Stimulated activated naive CD4-positive, alpha-beta T cell (primary cell): ENCODE measurements at places on chromosomes 16 and 17.

GRCh38 chr16:389352-389751 is 7.6 kb upstream of the PGAP6 start:
- DNase-seq, result no peak

- DNase-seq, result no peak
Observed at GRCh38 chr17:58232707-58233156, 5.7 kb upstream of the LPO start.

- no peak for DNase-seq
Observed at GRCh38 chr16:82580298-82580890, 46.4 kb upstream of the CDH13 start.

- no peak for DNase-seq
Observed at GRCh38 chr16:82585675-82586074, 41.1 kb upstream of the CDH13 start.

- peak; percentile 68 for DNase-seq
Observed at GRCh38 chr17:34637548-34638525, 58.5 kb downstream of the TMEM132E start.

GRCh38 chr16:5738586-5738985 is 641.0 kb upstream of the EEF2KMT start:
- no peak for DNase-seq

- no peak for DNase-seq
Observed at GRCh38 chr16:5706211-5706610, 608.6 kb upstream of the EEF2KMT start.

DNA sequence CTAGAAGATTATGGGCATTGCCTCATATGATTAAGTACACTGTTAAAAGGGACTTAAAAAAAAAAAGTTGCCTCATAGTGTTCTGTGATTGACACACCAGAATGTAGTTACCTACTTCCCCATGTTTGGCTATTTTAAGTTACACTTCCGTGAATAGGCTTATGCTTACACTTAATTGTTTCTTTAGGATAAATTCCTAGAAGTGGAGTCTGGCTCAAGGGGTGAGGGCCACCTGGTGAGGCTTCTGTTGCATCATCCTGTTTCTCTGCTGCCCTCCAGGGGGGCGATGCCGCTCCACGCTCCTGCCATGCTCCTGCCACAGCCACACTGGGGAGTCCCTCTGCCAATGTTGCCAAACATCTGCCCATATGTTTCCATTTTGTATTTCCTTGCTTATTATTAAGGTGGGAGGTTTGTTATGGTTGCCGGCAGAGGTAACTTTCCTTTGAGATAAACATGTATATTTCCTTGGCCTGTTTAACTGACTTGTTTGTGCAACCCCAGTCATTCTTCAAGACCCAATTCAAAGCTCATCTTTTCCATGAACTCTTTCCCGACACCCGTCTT is 73.1 kb downstream of the KSR1 start:
- DNase-seq, result no peak

GRCh38 chr17:535198-535597 is 179.4 kb downstream of the VPS53 start:
- no peak for DNase-seq

DNA sequence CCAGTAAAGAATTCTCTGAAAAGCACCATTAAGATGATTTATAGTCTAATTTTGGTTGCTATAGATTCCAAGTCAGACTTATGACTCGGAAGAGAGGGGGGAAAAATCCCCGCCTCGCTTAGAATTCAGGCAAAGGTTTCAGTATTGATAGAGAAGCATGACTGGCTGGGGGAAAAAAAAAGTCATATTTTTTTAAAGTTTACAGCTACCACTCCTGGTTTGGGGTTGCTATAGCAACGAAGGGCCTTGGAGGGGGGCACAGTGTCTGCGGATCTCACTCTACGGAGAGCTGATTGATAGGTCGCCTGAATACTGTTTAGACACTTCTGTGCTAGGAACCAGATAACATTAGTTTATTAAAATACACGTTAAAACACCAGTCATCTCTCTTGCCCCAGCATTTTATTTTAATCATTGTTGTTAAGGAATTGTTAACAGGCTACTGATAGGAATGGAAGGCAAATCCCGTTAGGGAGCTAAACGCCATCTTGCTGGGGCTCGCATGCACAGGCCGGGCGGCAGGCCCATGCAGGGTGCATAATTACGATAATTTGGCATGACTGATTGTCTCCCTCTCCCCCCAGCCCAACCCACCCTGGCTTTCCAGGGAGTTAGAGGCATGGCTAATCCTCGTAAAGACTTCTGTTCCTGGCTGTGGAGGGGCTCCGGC is 380.0 kb upstream of the XYLT1 start:
- no peak for DNase-seq

GRCh38 chr16:3788711-3789374 is 71.5 kb upstream of the TRAP1 start:
- DNase-seq, result no peak

DNA sequence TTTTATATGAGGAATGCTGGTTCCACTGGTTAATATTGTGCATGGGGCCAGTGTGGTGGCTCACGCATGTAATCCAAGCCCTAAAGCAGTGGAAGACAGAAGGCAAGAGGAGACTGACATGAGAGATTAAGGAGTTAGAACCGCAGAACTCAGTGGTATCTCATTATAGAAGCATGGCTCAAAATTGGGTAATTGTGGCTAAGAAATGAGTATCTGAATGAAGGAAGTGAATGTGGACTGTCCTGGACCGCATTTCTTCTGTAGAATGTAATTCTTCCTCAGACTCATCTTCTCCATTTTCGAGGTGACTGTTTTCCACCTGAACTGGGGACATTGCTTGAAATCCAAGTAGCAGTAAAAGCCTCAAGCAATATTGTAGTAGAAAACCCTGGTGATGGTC is 42.6 kb upstream of the CDR2 start:
- DNase-seq, result no peak

- DNase-seq, result no peak
Observed at GRCh38 chr16:21028728-21029127, 121.9 kb downstream of the DNAH3 start.

- DNase-seq, result no peak
Observed at GRCh38 chr16:73151225-73151624, 103.3 kb upstream of the ZFHX3 start.

- no peak for DNase-seq
Observed at GRCh38 chr16:47916266-47916665, 239.5 kb downstream of the ABCC12 start.

DNA sequence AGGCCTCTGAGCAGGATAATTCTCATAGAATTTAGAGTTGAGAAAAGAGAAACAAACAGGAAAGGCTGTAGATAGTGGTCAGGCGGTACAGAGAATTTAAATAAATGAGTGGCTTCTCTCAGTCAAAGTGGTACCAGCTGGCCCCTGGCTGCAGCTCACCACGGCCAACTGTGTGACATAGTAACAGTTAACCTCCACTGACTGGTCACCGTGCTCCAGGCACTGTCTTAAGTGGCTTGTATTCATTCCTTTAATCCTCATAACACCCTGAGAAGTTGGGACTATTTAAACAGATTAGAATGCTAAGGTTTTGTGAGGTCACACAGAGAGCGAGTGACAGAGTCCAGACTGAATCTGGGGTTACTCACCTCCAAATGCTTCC is 108.9 kb downstream of the GNAO1 start:
- DNase-seq, result no peak

- no peak for DNase-seq
Observed at GRCh38 chr16:28977703-28978662, 3.4 kb downstream of the SPNS1 start.

DNA sequence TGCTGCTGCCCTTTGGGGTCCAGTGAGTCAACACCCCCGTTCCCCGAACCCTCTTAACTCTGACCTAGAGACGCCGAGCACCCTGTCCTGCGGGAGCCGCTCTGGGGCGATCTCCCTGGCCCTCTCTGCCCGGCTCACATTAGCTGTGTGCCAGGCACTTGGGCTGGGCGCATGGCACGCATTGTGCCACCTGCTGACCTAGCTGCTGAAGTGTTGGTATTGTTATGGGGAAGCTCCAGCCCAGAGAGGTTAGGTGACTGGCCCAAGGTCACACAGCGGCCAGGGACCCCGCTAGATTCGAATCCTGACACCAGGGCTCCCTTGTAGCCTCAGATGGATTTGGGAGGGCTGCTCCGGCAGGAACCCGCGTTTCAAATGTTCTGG is 1.1 kb downstream of the HSD17B1 start:
- DNase-seq, result no peak

- DNase-seq, result no peak
Observed at GRCh38 chr16:56113223-56113622, 78.1 kb upstream of the GNAO1 start.

DNA sequence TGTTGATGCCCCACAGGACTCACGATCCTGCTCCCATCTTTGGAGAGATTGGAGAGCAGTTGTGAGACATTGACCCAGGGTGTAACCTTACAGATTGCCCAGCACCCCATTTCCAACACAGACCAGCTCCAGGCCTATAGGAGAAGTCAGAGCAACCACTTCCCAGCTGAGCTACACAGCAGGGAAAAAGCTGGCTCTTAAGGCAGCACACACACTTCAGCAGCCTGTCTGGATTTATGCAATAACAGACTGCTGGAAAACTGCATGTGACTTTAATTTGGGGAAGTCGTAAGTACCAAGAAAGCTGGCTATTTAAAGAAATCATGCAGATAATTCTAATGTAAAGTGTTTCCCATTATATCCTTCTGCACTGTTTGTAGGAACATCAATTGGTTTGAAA is 30.8 kb downstream of the NOG start:
- no peak for DNase-seq

DNA sequence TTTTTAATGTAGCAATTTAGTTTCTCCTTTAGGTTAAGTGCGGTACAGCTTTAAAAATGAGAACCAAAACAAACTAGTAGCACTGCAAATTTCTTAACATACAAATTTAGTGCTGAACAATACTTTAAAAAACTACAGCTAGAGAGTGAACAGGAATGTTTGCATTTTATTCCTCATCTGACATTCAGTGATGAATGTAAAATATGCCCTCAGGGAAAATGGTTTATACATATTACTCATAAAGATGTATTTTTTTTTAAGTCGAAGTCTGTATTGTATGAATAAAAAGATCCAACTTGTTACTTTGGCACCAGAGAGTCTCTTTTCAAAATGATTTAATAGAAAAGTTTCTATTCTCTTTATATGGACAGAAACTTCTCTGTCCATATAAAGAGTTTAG is 96.8 kb downstream of the BRIP1 start:
- no peak for DNase-seq

DNA sequence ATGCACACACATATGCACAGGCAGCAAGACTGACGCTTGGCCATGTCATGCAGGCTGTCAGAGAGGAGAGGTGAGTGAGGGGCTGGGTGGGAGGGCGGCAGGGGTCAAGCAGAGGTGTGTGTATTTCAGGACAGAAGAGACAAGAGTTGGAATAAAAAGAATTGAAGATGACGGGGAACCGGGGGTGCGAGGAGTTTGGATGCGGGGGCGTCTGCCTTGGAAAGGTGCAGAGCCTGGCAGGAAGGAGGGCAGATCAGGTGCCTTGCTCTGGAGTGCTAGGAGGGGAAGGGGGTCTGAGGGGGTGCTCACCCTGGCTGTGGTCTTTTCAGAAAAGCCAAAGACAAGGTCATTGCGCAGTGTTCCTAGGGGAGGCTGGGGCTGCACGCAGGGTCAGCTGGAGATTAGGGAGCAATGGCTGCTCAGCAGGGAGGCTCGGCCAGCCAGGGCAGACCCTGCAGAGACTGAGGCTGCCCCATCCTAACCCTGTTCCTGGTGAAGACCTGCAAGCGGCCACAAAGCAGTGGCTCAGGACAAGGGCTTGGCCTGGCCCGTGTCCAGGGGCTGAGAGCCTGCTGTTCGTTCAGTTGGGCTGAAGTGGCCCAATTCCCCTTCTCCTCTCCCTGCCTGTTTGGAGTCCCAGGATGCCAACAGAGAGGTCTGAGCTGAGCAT is 23.7 kb upstream of the CBX4 start:
- no peak for DNase-seq

- DNase-seq, result no peak
Observed at GRCh38 chr16:64900019-64900418, 221.8 kb downstream of the CDH11 start.

- DNase-seq, result no peak
Observed at GRCh38 chr16:76532188-76532973, 255.2 kb downstream of the CNTNAP4 start.

DNA sequence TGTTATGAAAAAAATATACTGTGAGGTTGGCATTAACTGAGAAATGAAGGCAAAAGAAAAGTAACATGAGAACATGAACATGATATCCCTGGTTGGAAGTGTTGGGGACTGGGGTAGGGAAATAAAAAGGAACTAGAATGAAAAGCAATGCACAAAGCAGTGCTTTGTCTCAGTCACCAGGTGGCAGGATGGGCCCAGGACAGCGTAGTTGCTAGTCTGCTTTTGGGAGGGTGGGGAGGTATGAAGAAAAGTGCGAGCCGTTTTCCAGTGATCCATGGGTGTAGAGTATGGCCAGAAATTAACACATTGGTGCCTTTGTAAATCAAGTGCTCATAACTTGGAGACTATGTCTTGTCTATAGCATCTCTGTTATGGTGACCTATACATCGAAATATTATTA is 662.5 kb upstream of the SALL1 start:
- no peak for DNase-seq

DNA sequence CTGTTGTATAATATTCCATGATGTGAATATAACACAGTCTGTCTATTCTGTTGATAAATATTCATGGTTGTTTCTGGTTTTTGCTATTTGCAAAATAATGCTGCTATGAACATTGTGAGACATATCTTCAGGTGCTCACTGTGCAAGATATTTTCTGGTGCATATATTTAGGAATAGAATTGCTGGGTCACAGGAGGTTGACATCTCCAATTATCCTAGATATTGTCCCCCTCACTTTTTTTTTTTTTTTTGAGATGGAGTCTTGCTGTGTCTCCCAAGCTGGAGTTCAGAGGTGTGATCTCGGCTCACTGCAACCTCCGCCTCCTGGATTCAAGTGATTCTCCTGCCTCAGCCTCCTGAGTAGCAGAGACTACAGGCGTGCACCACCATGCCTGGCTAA is 14.5 kb upstream of the MYO18A start:
- DNase-seq, result no peak

DNA sequence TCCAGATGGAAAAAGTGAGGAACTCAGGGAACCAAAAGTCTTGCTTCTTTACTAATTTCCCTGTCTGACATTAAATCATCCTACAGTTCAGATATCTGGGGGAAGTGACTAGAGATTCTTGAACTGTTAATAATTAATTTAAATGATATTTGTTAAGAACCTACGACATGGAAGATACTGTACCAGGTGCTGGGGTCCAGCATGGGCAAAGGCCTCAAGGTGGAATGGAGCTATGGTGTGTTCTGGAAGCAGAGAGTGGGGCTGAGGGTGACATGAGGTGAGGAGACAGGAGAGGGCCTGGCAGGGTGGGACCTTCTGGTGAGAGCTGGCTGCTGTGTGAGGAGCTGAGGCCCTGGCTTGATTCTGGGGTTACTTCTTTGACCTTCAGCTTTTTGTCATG is 6.0 kb upstream of the CCL2 start:
- no peak for DNase-seq

GRCh38 chr16:24372824-24373223 is 116.7 kb downstream of the CACNG3 start:
- DNase-seq, result no peak

DNA sequence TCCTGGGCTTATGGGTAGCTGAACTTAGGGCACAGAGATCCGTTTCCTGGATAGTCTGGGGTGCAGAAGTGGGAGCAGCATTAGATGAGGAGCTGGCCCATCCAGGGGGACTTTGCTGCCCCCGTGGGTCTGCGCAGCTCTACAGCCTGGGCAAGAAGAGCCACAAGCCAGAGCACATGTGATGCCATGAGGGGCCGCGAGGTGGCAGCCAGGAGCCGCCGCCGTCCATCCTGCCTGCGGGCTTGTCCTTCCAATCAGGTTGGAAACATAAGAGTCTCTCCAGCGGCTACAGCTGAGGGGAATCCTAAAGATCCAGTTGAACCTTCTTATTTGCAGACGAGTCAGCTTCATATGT is 21.9 kb downstream of the C1QTNF1 start:
- DNase-seq, result peak; percentile 48

- no peak for DNase-seq
Observed at GRCh38 chr16:85637808-85638647, 24.9 kb downstream of the GSE1 start.
